Stimulated activated CD4-positive, alpha-beta T cell treated with anti-CD3 and anti-CD28 coated beads, Interleukin-12 subunit alpha, Interleukin-12 subunit beta, amount 100 ng/mL, for 4 hours (primary cell): ENCODE measurements at places on chromosomes 6 and 20.
A peak's percentile ranks its signal among the peaks of the same experiment; 100 is the strongest.

- DNase-seq: no peak
Observed at GRCh38 chr20:34970846-34971560, 15.3 kb downstream of the MYH7B start.

DNA sequence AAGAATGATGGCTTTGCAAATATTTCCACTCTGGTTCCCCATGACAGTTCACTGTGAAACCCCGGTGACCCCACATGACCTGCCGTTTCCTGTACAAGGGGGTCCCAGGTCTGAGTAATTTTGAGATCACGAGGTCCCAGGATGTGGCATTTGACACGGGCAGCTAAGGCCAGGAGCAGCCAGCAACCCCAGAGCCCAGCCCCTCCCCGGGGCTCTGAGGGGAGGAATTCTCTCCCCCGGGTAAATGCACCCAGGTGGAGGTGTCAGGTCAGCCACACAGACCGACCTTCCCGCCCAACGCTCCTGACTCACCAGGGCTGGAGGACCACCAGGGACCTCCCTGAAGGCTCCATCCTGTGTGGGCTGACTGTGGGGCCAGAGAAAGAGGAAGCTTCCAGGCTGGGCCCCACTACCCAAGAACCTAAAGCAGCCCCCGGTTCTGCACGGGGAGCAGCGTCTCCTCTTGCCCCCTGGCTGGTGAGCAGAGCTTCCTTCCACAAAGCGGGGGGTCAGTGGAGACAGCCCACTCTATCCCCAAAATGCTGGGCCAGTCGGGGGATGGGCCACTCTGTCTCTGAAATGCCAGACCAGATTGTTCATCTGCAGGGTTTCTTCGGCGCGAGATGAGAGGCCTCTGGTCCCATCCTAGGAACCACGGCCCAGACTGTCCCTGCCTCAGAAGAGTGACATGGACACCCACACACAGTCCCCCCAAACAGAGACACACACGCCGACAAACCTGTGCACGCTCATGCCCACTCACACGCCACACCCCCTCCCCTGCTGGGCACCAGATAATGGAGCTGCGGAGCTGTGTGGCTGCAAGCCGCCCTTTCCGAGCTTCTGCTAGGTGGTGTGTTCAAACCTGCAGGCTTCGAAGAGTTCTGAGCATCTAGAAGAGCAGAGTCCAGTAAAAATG is 23.4 kb upstream of the SLCO4A1 start:
- no peak for DNase-seq

DNA sequence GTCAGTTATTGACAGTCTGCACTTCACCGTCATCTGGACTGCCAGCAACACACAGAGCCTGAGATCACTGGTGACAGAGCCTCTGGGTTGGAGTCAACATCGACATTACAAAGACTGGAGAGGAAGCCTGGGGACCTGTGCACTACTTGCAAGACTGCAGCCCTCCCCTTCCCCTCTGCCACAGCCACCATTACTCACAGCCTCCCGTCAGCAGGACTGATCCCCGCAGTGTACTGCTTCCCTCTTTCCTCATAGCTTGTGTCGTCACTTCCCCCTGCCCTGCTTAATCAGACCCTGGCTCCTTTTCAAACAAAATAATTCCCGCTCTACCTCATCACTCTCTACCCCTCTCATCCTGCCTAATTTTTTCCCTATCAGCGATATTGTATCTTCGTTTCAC is 235.5 kb upstream of the KCNQ5 start:
- no peak for DNase-seq

- DNase-seq: no peak
Observed at GRCh38 chr6:47669684-47670513, 28.5 kb upstream of the ADGRF4 start.

DNA sequence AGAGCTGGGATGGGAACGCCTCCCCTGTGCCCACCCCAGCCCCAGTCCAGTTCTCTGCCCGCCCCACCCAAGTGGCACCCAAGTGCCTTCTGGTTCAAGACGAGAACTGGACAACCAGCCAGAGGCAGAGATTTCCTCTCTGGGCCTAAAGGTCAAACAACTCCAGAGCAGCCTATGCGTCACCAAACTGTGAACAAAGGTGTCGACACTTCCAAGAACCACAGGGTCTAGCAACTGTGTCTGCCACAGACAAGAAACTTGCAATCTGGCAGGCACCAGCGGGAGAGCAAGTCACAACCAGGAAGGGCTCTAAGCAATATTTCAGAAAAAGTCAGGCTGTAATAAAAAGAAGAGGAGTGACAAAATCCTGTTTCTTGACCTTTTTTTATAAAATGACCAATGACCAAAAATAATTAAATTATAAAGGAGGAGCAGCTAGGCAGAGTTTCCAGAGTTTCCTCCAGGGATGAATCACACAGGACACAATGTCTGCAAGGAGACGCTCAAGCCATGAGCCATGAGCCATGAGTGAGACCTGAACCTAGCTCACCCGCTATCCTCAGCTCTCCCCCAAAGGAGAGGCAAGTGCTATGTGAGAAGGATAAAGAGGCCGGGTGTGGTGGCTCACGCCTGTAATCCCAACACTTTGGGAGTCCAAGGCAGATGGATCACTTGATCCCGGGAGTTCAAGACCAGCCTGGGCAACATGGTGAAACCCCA is 11.1 kb downstream of the EDEM2 start:
- no peak for DNase-seq

DNA sequence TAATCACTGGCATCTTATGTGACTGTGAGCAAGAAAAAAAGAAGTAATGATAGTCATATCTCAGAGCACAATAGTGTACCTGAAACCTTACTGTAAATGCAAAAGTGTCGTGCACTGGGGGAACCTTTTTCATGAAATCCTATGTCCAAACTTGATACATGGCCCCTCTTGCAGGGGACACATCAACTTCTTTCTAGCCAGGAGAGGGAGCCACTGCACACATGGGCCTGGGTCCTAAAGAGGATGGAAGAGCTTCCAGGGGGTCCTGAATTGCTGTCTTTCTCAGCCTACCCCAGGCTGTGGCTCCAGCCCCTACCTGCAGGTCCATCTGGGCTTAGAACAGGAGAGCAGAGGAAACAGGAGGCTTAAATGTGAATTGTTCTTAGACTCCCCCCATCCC is 165.7 kb downstream of the SOD2 start:
- DNase-seq: no peak

DNA sequence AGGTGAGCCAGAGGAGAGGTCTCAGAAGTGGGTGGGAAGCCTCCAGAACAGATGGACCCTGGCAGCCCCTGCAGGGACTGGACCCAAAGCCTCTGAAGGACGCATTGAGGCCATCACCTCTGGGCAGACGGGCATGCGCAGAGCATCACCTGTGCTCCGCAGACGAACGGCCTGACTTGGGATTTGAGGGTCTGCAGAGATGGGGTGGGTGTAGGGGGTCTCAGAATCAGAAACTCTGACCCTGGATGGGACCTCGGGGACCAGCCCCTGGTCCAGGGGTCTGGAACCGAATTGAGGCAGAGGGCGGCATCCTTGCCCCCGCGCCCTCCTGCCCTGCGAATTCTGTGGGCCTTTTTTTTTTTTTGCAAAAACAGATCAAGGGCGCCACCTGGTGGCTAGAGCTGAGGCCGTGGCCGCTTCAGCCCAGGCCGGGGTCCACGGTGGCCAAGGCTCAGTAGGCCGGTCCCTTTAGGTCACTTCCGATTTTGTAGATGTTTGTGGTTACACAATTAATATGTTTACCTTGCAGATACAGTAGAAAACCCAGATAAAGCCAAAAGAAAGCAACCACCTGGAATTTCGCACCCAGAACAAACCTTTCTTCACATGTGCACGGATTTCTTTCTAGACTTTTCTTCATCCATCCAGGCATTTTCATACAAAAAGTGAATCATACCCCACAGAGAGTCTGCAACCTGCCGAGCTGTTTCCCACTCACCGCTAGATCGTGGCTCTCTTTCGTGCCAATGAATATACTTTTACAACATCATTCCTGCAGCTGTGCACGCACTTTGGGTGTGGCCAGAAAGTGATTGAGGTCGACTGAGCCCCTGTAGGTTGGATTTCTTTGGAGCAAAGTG is 25.9 kb downstream of the ZBP1 start:
- DNase-seq: peak; percentile 58

DNA sequence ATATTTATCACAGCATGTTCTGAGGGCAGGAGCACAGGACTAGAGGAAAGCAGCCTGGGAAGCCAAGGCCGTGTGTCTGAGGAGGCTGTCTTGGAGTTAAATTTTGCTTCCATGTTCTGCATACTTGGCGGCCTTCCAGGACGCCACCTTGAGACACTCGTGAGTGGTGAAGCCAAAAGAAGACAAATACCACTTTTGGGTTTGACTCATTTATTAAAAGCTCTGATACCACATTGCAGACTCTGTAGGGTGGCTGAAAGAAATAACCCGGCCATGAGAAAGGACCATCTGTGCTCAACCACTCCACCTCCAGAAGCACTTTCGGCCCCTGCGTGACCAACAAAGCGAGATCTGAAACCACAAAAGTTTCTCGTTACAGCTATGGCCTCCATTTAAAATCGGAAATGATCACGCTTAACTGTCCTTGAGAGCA is 120.0 kb downstream of the TMEM242 start:
- no peak for DNase-seq

GRCh38 chr6:95249175-95249574 is 328.2 kb upstream of the MANEA start:
- no peak for DNase-seq

DNA sequence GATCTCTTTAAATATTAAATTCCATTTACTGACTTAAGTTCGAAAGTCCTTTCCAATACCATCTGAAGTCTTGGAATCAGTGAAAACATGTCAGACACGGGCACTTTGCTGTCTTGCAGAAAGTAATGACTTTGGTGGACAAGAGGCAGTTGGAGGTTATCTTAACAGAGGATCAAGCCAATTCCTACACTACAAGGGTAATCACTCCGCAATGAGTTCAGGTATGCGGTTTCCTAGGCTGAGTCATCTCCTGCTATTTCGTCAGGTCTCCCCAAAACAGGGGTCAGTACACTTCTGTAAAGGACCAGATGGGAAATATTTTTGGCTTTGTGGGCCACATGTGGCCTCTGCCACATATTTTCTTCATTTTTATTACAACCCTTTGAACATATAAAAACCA is 656.6 kb downstream of the KIF16B start:
- DNase-seq: no peak

- no peak for DNase-seq
Observed at GRCh38 chr6:41074692-41075436, 2.1 kb downstream of the NFYA start.

GRCh38 chr6:48151142-48151541 is 40.1 kb upstream of the PTCHD4 start:
- DNase-seq: no peak

- DNase-seq: no peak
Observed at GRCh38 chr6:138981416-138981815, 6.6 kb downstream of the REPS1 start.

GRCh38 chr6:140047321-140047720 is 672.9 kb upstream of the CITED2 start:
- DNase-seq: no peak

GRCh38 chr6:168103050-168103830 is 24.2 kb upstream of the FRMD1 start:
- DNase-seq: no peak

DNA sequence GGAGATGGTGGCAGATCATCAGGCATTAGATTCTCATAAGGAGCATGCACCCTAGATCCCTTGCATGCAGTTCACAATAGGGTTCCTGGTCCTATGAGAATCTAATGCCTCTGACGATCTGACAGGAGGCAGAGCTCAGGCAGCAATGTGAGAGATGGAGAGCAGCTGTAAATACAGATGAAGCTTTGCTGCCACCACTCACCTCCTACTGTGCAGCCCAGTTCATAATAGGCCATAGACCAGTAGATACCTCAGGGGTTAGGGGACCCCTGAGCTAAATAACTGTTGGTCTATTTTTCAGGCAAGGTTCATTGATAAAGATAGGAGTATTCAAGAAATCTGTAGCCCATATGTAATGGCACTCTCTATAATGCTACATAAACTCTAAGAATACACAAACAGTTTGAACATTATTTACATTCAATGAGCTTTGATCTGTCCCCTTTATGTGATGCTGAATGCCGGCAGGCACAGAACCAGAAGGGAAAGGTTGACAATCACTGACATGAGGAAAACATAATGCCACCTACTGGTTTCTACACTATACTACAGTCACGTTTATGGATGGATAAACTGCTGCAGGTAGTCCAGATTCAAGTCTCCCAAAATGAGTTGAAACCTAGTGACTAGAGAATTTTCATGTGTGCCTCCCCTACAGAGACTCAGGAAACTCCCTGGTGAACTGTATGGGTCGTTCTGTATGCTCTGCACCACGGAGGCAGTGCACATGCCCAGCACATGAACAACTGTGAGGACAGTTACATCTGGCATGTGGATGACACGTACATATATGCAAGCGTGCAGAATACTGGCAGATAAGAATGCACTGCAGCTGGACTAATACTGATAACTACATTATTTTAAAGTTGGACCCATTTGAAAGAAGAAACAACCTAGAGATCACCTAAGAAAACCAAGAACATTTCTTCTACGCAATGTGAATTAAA is 72.0 kb downstream of the DST start:
- no peak for DNase-seq

GRCh38 chr6:106825156-106825555 is 149.4 kb downstream of the CD24 start:
- no peak for DNase-seq

DNA sequence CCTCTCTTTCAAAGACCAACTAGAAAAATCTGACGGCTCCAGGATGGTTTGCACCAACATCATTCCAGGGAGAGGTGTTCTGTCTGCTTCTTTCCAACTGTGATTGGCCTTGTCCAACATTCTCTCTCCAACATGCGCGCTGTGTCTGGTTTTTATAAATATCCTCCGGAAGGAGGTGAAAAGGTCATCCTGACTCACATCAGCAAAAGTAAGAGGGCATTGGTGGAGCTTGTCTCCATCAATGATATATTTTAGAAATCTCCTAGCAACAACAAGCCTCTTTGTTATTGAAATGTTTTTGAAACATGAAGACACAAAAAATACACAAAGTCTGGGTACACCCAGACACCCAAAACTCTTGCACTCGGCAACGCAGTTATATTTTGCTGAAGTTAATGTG is 475.3 kb upstream of the JARID2 start:
- no peak for DNase-seq

DNA sequence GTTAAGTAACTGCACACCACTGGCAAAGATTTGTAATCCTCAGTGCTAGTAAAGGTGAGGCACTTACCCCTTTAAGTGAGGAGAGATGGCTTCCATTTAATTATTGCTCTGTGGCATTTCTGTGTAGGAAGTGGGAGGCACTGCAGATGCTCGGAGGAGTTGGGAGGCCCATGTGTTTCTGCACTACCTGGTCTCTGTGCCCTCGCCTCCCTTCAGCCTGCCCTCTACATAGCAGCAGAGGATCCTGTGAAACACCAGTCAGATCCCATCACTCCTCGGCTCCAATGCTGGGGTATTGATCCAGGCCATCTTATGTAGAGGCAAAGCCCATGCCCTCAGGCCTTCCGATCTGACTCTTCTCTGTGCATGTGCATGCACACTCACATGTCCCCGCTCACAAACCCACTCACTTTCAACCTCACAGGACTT is 67.0 kb downstream of the SLX4IP start:
- no peak for DNase-seq

DNA sequence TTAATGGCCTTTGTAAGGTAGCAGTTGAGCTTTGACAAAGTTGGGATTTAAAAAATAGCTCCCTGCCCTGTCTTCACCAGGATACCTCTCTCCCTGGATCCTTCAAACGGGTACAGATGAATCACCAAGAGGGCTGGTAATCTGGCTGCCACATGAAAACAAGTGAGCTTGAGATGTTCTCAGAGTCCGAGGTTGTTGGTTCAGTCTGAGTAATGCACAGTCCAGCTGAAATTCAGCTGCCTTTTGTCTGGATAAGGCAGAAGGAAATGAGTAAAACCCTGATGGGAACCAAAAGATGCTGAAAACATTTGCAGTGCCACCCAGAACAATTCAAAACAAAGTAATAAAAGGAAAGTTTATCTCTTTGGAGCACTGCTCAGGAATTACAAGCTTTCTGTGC is 86.8 kb downstream of the GJA1 start:
- DNase-seq: no peak
